ENCODE measurements at places on chromosomes 16 and 17.

DNA sequence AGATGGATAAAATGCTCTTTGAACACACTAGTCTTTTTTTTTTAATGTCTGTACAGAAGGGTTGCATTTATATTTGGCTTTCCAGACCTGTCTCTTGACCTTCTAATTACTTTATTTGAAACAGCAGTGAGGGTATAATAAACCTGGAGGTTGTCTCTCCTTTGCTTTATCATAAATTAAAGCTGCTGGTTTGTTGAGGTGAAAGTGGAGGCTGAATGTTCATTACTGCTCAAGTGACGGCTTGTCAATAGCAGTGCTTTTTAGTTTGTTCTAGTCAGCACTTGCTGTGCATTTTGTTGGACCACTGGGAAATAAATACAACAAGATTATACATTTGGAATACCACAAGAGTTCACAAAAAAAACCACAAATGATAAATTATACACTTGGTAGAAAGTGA, 264.2 kb downstream of the IRX3 start:
- DNase-seq = no peak

DNA sequence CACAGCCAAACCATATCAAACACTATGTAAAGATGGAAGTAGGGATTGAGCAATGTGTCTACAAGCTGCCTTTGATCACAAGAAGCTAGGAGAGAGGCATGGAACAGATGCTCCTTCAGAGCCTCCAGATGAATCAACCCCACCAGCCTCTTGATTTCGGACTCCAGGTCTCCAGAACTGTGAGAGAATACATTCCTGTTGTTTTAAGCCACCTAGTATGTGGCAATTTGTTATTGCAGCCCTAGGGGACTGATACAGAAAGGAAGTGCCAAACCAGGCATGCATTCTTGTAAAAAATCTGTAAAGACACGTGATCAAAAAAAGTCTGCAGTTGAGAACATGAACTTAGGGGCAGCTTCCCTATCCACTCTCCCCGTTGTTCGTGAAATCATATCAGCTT, 91.1 kb downstream of the C17orf67 start:
- DNase-seq = no peak

DNA sequence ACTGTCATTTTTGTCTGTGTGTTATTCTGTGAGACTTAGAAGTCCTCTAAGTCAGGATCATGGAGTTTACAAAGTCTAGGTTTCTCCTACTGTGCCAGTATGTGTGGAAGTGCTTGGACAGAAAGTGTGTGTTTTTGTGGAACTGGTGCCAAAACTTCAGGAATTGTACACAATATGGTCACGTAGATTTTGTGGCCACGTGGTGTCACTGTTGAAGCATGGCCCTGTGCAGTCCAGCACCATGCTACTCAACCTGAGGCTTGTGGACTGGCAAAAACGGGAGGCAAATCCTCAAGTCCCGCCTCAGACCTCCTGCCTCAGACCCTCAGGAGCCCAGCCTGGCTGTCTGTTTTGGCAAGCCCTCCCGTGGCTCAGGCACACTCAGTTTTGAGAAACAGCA, 16.7 kb upstream of the ALKBH5 start:
- DNase-seq = peak; percentile 20

GRCh38 chr17:49365667-49366066, 3.6 kb upstream of the ZNF652 start:
- no peak for DNase-seq

DNA sequence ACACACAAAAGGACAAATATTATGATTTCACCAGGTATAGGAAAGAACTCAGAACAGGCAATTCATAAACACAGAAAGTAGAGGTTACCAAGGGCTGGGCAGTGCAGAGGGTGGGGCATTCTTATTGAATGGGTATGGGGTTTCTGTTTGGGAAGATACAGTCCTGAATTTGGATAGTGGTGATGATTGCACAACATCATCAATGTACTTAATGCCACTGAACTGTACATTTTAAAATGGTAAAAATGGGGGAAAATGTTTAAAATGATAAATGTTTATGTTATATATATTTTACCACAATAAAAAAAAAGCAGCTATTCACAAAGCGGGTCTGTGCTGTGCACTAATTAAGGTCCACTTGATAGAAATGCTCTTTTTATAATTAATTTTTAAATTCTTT, 72.6 kb upstream of the FA2H start:
- no peak for DNase-seq

GRCh38 chr16:77788181-77789084, at the start of gene VAT1L:
VAT1L (plus strand) TSS chr16:77788564; CDS start chr16:77788683, 119 bp downstream.
- DNase-seq = no peak

GRCh38 chr17:73546770-73547536, 97.3 kb downstream of the SDK2 start:
- peak; percentile 26 for DNase-seq

DNA sequence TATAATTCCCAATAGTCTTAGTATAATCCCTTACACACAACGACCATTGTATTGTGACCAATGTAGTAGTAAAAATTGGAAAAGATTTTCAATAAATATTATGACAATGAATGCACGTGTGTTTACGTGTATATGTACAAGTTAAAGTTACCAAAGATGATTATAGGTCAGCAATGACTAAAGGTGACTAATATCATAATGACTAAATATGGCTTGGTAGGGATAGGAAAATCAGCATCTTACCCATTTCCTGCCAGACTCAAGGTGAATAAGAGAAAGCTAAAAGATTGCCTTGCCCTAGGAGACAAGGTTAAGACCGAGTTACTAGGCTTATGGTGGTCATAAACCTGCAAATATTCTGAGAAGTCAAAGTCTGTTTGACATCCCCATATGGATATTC, 34.4 kb downstream of the CPD start:
- DNase-seq = no peak

- DNase-seq = no peak
Measured at GRCh38 chr17:20033415-20033814, 24.3 kb downstream of the SPECC1 start.

GRCh38 chr16:78749745-78750268, 650.4 kb downstream of the WWOX start:
- no peak for DNase-seq
